ENCODE measurements at places on chromosomes 16 and 17.

DNA sequence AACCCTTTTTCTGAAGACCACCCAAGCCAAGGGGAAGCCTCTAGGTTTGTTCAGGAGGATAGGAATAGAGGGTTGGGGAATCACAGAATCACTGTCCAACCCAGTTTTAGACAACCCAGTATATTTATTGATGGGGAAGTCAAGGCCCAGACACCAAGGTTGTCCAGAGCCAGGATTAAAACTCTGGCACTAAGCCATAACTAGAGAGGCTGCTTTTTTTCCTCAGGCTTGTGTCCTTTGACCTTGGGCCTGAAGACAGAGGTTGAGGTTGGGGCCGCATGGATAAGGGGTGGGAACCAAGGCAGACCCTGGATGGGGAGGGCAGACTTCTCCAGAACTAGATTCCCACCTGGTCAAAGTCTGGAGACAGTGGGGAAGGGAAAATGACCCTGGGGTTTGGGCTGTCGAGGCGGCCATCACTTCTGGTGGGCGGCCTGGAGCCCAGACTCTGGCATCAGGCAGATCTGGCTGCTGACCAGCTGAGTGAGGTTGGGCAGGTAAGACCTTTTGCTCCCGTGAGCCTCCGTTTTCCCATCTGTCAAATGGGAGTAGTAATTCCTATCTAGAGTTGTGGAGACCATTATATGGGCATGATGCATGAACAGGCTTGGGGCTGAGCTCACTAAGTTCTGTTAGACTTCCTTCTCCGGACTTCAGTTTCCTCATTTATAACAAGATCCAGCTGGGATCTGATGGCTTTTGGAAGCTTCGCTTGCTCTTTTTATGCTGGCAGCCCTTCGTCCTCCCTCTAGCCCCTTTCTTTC, 17.9 kb downstream of the IGFBP4 start:
- no peak for DNase-seq

DNA sequence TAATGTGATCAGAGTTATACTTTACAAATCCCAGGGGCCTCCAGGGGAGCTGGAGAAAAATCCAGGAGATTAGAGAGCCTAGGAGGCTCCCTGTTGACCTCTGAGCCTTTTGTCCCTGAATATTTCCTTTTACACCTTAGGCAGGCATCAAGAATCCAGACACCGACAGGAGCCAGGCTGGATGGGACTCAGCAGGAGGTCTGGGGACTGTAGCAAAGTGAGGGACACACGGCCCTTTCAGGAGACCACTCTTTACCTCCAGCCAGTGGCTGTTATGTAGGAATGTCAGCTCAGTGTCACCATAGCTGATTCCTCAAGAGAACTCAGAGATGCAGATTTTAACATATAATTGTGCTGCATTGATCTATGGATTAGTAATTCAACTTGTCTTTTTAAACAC, 198.4 kb downstream of the SHISA9 start:
- no peak for DNase-seq

DNA sequence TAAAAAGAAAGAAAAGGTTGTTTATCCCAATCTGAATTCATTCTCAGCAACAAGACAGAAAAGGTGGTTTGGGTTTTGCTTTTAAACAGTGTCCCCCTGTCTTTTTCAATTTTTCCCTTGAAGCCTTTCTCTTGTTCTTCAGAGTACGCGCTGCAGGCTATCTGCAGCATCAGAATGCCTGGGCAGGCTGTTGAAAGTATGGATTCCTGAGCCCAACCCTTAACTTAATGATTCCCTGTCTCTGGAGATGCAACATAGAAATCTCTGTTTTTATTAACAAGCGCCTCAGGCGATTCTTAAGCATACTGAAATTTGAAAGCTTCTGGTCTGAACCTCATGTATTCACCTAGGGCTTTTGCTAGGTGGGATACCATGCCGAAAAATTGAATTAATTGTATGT, 32.1 kb downstream of the DGKE start:
- no peak for DNase-seq

DNA sequence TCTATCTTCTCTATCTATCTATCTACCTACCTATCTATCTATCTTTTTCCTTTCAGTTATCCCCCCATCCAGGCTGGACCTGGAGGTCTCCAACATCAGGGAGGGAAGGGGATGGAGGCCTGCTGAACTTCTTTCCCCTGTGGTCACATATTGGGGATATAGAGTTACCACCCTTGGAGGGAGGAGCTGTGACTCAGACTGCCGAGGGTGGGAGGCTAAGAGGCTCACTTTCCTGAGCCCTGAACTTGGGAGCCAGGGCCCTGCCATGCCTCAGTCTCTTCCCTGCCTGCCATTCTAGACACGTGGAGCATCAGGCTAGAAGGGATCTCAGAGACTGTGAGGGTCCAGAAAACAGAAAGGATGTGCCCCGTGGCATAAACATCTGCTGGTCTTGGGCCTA, 8.4 kb downstream of the LRRC3C start:
- DNase-seq, result no peak

DNA sequence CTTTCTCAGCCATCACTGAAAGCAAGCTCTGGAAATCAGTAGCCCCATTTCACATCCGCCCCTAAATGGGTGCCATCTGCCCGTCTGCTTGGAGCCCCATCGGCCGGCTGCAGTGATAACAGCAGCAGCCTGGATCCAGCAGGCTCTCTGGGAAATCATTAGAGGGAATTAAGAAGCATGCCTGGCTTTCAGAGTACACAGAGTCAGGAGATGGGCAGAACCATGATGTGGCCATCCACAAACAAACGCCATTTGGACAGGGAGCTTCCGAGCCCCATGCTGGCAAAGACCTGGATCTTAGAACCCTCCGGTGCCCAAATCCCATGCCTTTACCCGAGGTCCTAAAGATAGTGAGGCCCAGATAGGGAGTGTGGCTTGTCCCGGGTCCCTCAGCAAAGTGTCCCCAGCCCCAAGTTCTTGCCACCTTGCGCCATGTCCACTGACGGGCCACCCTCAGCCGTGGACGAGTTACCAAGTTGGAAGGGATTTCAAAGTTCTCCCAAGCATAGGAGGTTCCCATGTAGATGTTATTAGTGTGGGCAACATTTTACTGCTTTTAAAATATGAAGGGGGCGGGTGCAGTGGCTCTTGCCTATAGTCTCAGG, 1.0 kb upstream of the LITAF start:
- DNase-seq, result no peak

DNA sequence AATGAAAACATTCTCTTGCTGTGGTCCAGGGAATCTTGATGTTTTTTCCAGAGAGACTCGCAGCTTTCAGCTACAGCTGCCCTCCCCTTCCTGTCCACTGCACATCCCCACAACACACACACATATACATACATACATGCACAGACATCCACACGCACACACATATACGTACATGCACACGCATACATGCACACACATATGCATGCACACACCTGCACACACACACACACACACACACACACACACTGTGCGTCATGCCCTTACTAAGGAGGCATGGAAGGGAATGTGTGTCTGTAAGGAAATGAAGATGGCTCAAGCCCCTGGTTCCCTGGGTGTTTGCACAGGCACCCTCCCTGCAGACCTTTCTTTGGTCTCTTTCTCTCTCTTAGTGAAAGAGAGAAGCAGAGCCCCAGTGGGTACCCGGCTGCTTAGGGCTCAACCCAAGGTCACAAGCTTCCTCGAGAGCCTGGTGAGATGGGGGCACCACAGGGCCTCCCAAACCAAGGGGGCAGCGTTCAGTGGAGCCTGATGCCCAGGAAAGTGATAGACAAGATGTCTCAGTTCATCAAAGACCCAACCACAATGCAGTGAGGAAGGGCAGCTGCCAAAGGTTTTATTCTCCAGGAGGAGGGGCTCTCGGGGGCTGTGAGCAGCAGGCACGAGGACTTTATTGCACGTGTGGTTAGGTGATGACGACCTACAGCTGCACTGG, 33.3 kb downstream of the TNFRSF13B start:
- DNase-seq, result no peak

DNA sequence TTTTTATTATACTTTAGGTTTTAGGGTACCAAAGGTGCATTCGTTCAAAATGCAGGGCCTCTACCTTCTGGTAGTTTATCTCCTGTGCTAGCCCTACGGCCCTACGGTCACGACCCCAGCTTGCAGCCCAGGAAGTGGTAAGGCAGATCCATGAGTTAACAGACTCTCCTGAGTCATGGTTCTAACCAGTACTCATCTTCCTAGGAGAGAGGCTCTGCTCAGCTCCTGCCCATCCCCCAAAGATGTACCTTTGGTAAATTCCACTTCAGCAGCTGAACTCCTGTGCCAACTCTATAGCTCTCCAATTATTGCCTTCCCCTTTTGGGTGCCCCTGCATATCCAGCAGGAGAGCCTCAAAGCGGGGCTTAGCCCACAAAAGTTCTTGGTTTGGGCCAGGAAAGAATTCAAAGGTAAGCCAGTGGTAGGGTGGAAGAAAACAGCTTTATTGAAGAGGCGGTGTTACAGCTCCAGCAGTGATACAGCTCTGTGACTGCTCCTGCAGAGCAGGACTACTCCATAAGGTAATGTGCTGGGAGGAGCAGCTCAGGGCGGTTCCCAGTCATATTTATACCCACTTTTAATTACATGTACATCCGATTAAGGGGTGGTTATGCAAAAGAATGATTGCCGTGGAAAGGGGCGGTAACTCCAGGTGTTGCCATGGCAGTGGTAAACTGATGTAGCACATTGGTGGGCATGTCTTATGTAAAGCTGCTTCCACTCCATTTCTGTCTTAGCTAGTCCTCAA, 241.4 kb downstream of the PMP22 start:
- DNase-seq, result no peak

DNA sequence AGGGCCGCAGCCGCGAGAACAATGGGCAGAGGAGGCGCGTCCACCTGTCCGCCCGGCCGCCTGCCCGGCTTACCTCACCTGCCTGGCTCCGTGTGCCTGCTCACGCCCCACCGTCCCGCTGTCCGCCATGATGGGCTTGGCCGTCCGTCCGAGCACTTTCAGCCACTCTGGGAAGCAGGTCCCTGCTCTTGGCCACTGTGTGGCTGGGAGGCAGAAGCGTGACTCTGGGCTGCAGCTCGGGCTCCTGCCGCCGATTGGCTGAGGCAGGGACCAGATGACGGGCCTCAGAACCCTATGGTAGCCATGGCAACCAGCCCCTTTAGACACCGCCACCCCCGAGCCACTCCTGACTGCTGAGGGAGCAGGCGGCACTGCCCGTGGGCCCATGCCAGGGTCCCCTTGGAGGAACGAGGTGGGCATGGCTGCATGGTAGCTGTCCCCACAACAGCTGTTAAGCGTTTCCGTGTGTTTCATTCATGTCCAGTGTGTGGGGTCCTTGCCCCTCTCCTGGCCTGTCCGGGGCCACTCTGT, 8.9 kb upstream of the AXIN1 start:
- no peak for DNase-seq

- no peak for DNase-seq
Observed at GRCh38 chr16:76265434-76266045, 11.7 kb upstream of the CNTNAP4 start.

DNA sequence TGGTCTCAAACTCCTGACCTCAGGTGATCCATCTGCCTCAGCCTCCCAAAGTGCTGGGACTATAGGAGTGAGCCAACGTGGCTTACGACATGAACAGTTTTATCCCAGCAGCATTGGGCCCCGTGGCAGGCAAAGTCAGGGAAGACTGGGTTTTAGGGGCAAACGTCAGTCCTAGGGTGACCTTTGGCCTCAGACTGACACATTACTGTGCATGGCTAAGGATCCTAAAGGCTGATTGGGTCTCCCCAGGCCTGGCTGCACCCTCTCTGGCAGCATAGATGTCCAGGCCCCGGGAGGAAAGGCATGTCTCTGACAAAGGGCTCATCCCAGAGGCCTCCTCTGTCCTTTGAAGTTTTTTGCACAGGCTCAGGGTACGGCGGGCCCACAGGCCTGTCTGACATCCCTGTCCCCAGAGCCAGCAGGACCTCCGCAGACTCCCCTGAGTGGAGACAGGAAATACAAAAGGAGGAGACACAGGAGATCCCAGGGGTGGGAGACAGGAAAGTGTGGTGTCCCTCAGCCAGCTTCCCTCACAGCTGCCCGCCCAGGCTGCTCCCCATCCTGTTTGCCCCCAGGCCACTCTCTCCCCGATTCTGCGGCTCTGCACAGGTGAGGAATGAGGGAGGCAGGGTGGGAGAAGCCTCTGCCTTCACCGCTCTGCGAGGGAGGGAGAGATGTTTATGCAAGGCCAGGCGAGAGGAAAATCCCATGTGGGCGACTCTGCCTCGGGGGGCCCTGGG, 54.5 kb upstream of the MTSS2 start:
- no peak for DNase-seq

DNA sequence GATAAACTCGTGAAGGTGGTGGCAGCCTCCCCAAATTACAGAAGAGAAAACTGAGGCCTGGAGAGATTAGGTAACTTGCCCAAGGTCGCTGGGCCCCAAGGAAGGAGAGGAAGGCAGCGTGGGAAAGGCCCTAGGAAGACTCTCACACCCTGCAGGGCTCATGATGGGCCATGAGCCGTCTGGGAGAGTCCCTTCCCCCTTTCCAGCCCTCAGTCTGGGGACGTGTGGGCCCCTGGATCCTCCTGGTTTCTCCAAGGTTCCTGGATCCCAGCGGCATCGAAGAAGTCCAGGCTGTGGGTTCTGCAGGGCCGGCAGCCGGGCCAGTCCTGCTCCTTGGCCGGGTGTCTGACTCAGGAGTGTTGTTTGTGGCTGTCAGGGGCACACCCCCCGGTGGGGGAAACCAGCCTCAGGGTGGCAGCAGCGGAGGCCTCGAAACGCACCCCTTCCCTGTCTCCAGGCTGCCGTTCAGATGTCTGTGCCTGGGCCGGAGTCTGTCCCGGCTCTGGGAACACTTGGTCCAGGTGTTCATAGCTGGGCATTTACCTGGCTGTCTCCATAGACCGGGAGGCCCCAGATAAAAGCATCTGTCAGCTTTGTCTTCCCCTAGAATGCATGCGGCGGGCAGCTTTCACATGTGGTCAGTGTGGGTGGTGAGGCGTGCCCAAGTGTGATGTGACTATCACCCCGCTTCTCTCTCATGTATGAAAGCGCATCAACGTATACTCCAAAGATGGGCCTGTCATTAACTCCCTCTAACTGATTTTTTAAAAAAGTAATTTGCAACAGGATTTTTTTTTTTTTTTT, 3.7 kb upstream of the RAP1GAP2 start:
- DNase-seq, result peak; percentile 31

- DNase-seq, result no peak
Observed at GRCh38 chr16:19219836-19220235, 51.8 kb downstream of the SYT17 start.

- no peak for DNase-seq
Observed at GRCh38 chr16:58128181-58128631, 975 bp downstream of the CFAP20 start.

GRCh38 chr17:78174346-78174869, 6.0 kb downstream of the SYNGR2 start:
- no peak for DNase-seq

DNA sequence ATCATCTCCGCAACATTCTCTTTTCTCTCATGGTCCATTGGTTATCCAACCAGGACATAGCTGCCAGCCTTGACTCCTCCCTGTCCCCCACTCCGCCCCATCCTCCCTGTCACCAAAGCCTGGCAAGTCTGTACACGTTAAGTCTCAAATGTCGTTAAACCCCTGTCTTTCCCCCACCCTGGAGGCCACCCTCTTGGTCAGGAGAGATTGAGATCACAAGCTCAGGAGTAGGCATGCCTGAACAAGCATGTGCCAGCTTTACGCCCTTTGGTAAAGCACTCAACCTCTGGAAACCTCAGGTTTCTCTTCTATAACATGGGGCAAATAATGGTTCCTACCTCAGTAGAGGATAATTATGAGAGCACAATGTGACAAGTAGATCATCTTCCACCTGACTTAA, 38.1 kb upstream of the CCL1 start:
- DNase-seq, result no peak

GRCh38 chr16:10564591-10564990, 15.8 kb downstream of the EMP2 start:
- no peak for DNase-seq

- no peak for DNase-seq
Observed at GRCh38 chr17:78434455-78435329, 56.2 kb downstream of the PGS1 start.
